Stimulated activated CD8-positive, alpha-beta memory T cell treated with anti-CD3 and anti-CD28 coated beads, Interleukin-4, amount 100 ng/mL, for 4 hours (primary cell): ENCODE measurements at places on chromosomes 13 and 19.

GRCh38 chr13:97139691-97140090, 82.4 kb upstream of the MBNL2 start:
- DNase-seq: no peak

GRCh38 chr19:54026656-54027055, 35.2 kb downstream of the CACNG6 start:
- no peak for DNase-seq

GRCh38 chr13:24905242-24905641, 141.3 kb downstream of the RNF17 start:
- DNase-seq: no peak

- DNase-seq: no peak
Observed at GRCh38 chr19:18514800-18515682, 6.8 kb downstream of the ELL start.
